ENCODE measurements at places on chromosomes 7 and 10.

GRCh38 chr10:109259293-109259692 lies 664.0 kb downstream of the XPNPEP1 start:
- no peak for DNase-seq

GRCh38 chr7:91915401-91916050 lies 25.1 kb upstream of the AKAP9 start:
- no peak for DNase-seq

DNA sequence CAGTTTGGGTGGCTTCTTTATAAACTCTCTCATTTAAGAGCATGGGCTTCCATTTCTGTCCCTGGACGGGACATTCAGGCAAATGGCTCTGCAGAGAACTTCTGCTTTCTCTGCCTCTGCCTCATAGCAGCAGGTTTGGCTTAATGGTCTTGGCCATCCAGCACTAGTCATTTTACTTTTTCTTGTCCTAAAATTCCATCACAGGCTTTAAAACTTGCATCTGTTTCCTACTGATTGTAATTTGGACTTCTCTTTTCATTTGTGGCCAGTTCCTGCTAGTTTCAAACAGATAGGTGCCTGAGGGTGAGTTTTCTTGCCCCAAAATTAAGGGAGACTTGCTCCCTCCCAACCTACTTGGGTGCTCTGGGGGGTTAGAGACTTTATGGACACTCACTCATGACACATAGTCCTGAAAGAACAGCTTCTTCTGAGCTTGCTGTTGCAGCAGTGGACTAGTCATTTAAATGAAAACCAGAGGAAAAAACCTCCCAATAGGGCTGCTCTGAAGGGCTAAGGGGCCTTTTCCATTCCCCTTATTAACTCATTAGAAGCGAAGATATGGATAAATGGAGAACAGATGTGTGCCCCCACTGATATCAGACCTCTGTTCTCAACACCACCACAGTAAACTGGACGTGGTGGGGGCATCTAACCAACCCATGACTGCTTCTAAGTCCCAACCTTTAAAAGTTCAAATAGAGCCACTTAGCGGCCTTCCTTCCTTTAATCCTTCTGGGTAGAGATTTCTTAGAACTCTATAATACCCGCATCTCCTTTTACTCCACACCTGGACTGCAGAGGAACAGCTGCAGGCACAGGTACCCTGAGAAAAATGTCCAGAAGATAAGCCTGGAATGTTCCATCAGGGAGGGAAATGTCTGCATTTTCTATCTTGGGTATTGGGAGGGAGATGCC lies 38.8 kb downstream of the SVOPL start:
- no peak for DNase-seq

DNA sequence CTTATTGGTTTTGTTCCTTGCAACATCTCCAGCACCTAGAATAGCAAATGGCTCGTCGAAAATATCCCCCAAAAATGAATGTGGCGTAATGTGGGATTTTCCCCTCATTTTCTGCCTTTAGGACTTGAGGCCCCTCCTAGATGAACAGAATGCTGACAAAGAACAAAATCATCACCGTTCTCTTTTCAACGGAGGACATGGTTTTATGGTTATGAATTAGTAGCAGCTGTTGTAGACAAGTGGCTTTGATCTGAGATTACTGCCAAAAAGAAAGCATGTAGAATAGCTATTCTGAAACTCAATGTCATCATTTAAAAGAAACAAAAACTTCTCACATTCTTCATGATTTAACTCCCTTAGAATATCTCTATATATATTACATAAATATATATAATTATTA lies 17.2 kb upstream of the CALN1 start:
- no peak for DNase-seq

DNA sequence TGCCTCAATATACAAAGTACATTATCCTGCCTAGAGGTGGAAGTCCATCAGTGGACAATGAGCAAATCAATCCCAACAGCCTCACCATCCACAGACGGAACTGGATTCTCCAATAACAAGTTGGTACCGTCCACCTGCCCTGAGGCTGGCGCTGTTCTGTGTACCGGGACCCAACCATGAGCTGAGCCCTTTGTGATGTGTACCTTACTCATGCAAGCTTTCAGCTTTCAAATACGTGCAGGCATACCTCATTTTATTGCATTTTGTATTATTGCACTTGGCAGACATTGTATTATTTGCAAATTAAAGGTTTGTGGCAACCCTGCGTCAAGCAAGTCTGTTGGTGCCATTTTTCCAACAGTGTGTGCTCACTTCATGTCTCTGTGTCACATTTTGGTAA lies 476.0 kb upstream of the MKI67 start:
- DNase-seq: no peak
